GM23248 (cell line): ENCODE measurements at places on chromosomes 2 and 18. TPM values are rescaled to one million over a fixed set of nuclear protein-coding genes. Genes with fewer than 3 reads are reported as not detected.

Gene C18orf32
- 26.6 and 43.7 TPM in 2 replicates for total RNA-seq

Gene EPB41L5
- total RNA-seq = 4.0 and 6.1 TPM in 2 replicates

Gene INPP5D
- total RNA-seq = not detected in 2 replicates

Gene EFEMP1
- total RNA-seq = 1,343 and 1,498 TPM in 2 replicates

Gene BARD1
- total RNA-seq = 11.8 and 24.8 TPM in 2 replicates

Gene SIX3
- not detected in 2 replicates for total RNA-seq

Gene IL37
- total RNA-seq = not detected in 2 replicates

Gene FRZB
- 0.32 TPM in 1 of 2 replicates, not detected in the other for total RNA-seq

Gene GREB1
- total RNA-seq = not detected in 2 replicates

Gene NT5C1B
- not detected in 2 replicates for total RNA-seq

Gene HPCAL1
- total RNA-seq = 36.5 and 65.4 TPM in 2 replicates

Gene LCT
- under 0.01 and 0.25 TPM in 2 replicates for total RNA-seq

Gene ZNF892
- 1.9 and 3.0 TPM in 2 replicates for total RNA-seq

Gene TUBB8B
- total RNA-seq = not detected in 2 replicates

Gene IL36B
- not detected in 2 replicates for total RNA-seq

DNA sequence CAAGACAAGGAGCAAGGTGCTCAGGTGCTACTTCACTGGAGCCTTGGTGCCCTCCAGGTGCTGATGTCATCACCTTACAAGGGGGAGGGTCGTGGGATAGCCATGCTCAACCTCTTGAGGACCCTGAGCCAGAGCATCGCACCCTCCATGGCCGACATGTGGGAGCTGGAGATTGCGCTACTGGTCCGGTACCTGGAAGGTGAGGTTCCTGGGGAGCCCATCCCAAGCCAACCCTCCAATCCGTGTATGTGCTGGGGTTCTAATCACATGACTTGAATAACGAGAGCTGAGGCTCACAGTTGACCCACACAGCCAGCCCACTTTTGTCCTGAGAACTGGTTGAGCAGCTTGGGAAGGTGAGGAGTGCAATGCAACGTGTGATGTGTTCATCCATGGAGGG lies 25.9 kb downstream of the MROH2A start:
- DNase-seq = no peak

GRCh38 chr2:152240559-152241231 lies 65.1 kb upstream of the STAM2 start:
- DNase-seq = peak; percentile 76

DNA sequence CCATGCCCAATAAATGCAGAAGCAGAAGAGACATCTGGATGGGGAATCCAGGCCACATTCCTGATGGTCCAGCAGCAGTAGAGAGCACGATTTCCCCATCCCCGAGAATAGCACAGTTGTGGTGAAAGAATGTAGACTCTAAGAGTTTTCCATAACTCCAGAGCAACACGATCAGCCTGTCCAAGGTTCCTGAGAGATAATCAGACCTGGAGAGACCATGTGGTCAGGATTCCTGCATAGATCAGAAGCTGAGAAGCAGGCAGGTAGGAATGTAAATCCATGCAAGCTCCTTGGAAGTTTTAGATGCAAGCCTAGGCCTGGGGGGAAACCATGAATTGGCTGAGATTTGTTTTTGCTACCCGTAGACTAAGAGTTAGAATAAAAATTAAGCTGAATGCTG lies 34.2 kb upstream of the PTPRM start:
- no peak for DNase-seq

- peak; percentile 82 for DNase-seq
These were observed 13.3 kb downstream of the SERTAD2 start for GRCh38 chr2:64640153-64641044.

GRCh38 chr2:164260506-164260905 lies 360.8 kb downstream of the GRB14 start:
- peak; percentile 76 for DNase-seq

DNA sequence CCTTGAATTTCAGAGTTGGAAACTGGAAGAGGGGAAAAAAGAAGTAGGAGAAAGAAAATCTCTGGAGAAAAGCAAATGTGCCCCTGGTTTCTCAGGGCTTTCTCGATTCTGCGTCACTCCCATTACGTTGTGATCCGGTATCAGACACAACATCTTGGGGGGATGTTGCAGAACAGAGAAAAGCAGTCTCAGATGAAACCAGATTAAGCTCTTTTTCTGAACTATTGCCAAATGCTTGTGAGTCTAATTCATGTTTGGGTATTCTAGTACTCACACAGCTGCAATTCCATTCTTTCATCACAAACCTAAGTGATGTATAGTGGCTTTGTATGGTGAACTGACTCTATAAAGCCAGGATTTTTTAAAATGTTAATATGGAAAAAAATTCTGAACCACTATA lies 233.2 kb downstream of the TCF4 start:
- DNase-seq = peak; percentile 31

GRCh38 chr2:202038471-202039277 lies 5.0 kb downstream of the FZD7 start:
- peak; percentile 65 for DNase-seq

DNA sequence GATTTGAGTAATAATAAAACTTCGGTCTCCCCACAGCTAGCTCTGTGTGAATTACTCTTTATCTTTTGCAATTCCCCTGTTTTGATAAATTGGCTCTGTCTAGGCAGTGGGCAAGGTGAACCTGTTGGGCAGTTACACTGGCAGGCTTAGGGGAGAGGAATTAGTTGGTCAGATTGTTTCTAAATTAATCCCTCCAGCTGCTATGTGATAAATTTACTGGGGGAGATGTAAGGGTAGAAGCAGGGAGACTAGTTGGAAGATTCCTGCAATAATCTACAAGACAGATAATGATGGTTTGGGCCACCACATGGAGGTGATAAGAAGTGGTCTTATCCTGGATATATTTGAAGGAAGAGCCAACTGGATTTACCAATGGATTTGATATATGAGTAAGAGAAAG lies 118.5 kb upstream of the TACR1 start:
- DNase-seq = no peak

- DNase-seq = no peak
These were observed 12.2 kb downstream of the METAP1D start for GRCh38 chr2:172011812-172012575.

- DNase-seq = peak; percentile 2
These were observed 1101.4 kb downstream of the CBLN2 start for GRCh38 chr18:71442731-71443141.

DNA sequence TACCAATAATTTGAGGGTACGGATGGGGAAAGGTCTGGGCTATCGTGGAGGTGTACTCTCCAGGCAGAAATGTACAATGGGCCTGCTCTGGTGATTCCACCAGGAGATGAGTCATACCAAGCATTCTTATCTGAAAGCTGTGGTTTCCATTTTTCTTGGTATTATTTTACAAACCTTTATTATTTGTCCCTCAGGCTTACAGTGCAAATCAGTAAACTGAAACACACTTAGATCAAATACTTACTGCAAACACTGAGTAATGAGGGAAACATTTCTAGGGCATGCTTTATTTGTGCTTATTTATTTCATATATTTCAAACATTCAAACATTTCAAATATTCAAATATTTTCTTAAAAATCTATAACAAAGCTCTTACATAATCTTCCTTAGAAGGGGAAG lies 319.8 kb downstream of the RND3 start:
- DNase-seq = peak; percentile 75

GRCh38 chr2:226030369-226030768 lies 630.9 kb downstream of the NYAP2 start:
- no peak for DNase-seq

- no peak for DNase-seq
These were observed 242.9 kb upstream of the ID2 start for GRCh38 chr2:8438996-8439395.

DNA sequence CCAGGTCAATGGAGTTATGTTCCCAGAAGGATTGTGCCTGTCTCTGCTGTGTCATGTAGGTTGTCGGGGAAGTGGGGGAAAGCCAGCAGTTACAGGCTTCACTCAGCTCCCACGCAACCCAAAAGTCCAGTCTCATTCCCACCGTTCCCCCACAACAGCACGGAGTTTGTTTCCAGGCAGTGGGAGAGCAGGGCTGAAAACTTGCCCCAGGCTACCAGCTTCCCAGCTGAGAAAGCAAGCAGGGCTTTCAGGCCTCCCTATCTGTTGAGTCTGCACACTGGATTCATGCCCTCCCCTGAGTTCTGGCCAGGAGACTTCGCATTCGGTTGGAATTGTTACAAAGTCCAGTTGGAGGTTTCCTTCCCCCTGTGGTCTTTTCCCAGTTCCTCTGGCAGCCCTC lies 76.3 kb downstream of the TMX3 start:
- no peak for DNase-seq

DNA sequence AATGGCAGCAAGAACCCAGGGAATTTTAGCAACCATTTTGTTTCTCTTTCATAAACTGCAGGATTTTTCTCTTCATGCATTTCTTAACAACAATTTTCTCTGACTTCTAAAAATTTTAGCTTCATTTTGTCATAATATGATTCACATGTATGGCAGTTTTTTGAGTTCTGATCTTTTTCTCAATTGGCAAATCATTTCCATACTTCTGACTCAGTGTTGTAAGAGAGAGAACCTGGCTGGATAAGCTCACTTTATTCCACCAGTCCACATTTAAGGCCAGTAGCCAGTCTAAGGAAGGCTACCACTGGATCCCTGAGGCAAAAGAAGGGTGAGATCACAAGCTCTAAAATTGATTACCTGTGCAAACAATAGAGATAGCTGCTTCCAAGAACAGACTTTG lies 42.8 kb upstream of the COL3A1 start:
- DNase-seq = peak; percentile 72

DNA sequence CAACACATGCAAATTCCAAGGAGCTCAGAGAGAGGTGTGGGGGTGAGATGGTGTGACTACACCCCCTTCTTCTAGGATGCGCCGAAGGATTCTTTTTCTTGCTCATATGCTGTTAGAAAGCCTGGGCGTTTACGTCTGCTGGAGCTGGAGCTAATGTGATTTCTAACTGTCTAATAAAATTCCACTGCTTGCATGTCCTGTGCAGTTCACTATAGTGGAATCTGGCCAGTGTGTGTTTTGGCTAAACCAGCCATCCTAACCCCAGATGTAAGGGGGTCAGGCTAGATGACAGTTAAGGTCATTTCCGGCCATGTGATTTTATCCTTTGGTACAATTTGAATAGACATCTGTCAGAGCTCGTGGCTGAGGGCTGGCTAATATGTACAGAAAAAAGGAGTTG lies 194.1 kb downstream of the PRKCE start:
- DNase-seq = no peak

GRCh38 chr2:128323555-128323931 lies 4.9 kb upstream of the HS6ST1 start:
- DNase-seq = no peak

DNA sequence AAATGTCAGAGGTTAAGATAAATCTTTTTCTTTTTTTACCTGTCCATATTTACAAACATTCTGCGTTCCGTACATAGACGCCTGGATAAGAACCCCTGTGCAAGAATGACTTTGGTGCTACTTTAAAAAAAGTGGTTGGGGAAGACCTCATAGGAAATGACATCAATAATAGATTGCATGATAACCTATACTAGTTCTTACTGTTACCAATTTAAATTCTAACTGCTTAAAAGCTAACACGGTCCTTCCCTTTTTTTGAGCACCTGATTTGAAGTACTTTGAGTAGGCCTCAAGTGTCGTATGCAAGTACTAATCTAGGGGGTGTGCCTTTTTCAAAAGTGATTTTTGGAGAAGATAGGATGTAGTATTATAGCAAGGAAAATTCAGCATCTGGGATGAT lies 2.1 kb downstream of the SLC39A10 start:
- peak; percentile 25 for DNase-seq

DNA sequence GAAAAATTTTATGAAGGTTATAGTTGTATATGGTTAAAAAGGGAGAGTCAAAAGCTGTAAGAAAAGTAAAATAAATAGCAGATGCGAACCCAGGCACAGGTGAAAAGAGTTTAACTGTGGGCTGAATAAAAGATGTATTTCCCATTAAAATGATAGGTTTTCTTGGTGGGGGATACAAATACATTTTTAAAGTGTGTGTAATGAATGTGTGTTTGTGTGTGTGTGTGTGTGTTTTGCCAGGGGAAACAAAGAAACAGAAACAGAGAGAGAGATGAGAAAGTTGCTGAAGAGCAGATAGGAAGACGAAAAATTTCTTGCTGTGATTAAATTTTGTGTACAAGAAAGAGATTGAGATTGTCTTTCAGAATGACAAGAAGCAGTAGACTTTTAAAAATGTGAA lies 12.1 kb downstream of the TFPI start:
- DNase-seq = peak; percentile 24

DNA sequence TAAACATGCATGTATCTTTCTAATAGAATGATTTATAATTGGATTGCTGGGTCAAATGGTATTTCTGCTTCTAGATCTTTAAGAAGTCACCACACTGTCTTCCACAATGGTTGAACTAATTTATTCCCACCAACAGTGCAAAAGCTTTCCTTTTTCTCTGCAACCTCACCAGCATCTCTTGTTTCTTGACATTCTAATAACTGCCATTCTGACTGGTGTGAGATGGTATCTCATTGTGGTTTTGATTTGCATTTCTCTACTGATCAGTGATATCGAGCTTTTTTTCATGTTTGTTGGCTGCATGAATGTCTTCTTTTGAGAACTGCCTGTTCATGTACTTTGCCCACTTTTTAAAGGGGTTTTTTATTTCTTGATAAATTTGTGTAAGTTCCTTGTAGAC lies 182.5 kb downstream of the ANKRD44 start:
- no peak for DNase-seq

- peak; percentile 33 for DNase-seq
These were observed 8.0 kb downstream of the SP100 start for GRCh38 chr2:230423851-230424458.

DNA sequence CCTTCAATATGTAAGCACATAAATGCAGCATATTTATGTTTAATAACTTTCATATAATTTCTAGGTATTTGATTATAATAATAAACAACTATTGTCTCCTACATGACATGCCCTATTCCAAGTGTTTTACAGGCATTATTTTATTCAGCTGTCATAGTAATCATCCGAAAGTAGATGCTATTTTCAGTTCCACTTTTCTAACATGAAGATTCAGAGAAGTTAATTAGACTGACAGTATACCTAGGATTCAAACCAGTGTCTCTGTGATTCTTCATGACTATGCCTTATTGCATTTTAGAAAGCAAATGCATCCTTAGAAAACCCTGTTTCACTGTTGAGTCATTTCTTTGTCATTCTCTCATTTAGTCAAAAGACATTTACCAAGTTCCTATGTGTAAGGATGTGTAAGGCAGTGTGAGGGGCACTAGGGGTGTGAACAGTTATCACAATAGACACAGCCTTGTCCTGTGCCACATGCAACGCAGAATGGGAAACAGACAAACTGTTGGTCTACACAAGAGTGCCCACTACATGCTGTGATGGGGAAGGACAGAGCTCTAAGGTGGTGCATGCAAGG lies 79.8 kb downstream of the DTNA start:
- DNase-seq = peak; percentile 64

GRCh38 chr2:236702657-236703372 lies 133.2 kb downstream of the ACKR3 start:
- no peak for DNase-seq

DNA sequence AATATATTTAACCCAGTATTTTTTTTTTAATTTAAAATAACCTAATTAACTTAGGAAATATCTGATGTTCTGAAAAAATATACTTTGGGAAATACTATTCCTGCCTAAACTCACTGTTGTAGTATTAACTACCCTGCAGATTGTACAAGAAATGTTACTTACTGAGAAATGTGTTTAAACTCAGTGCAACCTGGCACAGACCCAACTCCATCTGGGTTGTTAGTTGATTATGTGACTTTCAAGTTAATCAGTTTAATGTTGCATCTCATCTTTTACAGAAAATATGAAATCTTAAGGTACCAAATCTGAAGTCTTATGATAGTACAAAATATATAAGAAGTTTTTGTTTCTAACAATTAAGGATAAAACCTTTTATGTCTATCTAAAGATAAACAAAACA lies 27.3 kb downstream of the VAPA start:
- no peak for DNase-seq
